ENCODE measurements at places on chromosomes 2 and 18. TPM values are rescaled to one million over a fixed set of nuclear protein-coding genes. Genes with fewer than 3 reads are reported as not detected.

SCYGR5 gene
- not detected for total RNA-seq

THUMPD2 gene
- 15.7 TPM for total RNA-seq

CABYR gene
- total RNA-seq = 0.31 TPM

TSPYL6 gene
- not detected for total RNA-seq

RBFA gene
- 10.4 TPM for total RNA-seq

CDH2 gene
- 0.17 TPM for total RNA-seq

OTX1 gene
- not detected for total RNA-seq

CHRNG gene
- total RNA-seq = not detected

TOGARAM2 gene
- total RNA-seq = 4.6 TPM
